A549 treated with CpdA at 1 μM for 4 hours (cell line): ENCODE measurements at places on chromosomes 5 and 9. TPM values are rescaled to one million over a fixed set of nuclear protein-coding genes. Genes with fewer than 3 reads are reported as not detected.

BTNL3 gene
- total RNA-seq, result not detected in 5 replicates

ANKRD20A1 gene
- total RNA-seq, result 0.28 to 1.9 TPM (median 0.84 TPM) in 5 replicates

SPINK7 gene
- not detected in 5 replicates for total RNA-seq

UBE2QL1 gene
- 0.11 to 0.16 TPM (median 0.13 TPM) in 5 replicates for total RNA-seq

MARCHF11 gene
- total RNA-seq, result not detected in 5 replicates

PLAA gene
- total RNA-seq, result 31.3 to 44.3 TPM (median 32.1 TPM) in 5 replicates

AHRR gene
- 2.9 to 3.5 TPM (median 3.3 TPM) in 5 replicates for total RNA-seq

SMIM33 gene
- total RNA-seq, result not detected in 5 replicates

ADAMTS6 gene
- 0.03 to 0.12 TPM (median 0.08 TPM) in 4 of 5 replicates, not detected in the other for total RNA-seq

WASHC1 gene
- total RNA-seq, result 8.2 to 13.3 TPM (median 11.2 TPM) in 5 replicates

LRRC19 gene
- not detected in 5 replicates for total RNA-seq

FAM169A gene
- total RNA-seq, result 4.4 to 7.4 TPM (median 6.2 TPM) in 5 replicates

SNAPC4 gene
- 11.8 to 14.6 TPM (median 13.2 TPM) in 5 replicates for total RNA-seq

CTNND2 gene
- not detected in 5 replicates for total RNA-seq

DRD1 gene
- total RNA-seq, result 0.83 to 1.4 TPM (median 1.0 TPM) in 5 replicates

FBP2 gene
- total RNA-seq, result not detected in 5 replicates

FREM1 gene
- not detected in 5 replicates for total RNA-seq

SLCO4C1 gene
- not detected in 5 replicates for total RNA-seq

GABRA6 gene
- total RNA-seq, result not detected in 5 replicates

TMEM215 gene
- total RNA-seq, result not detected in 5 replicates

CDK9 gene
- 42.8 to 48.4 TPM (median 47.4 TPM) in 5 replicates for total RNA-seq

NXNL2 gene
- 0.54 to 1.2 TPM (median 0.95 TPM) in 5 replicates for total RNA-seq

DBH gene
- total RNA-seq, result not detected in 5 replicates

SLC25A2 gene
- not detected in 5 replicates for total RNA-seq

LRSAM1 gene
- total RNA-seq, result 9.0 to 11.5 TPM (median 9.4 TPM) in 5 replicates

OTP gene
- 0.06 to 0.14 TPM (median 0.10 TPM) in 4 of 5 replicates, not detected in the other for total RNA-seq

FOXD4L3 gene
- 0.06 to 0.24 TPM (median 0.14 TPM) in 3 of 5 replicates, not detected in the others for total RNA-seq

C9orf153 gene
- 0.27 to 0.37 TPM (median 0.27 TPM) in 3 of 5 replicates, not detected in the others for total RNA-seq

OR1Q1 gene
- total RNA-seq, result 0.06 TPM in 1 of 5 replicates, not detected in the others

ZNF608 gene
- 0.33 to 0.44 TPM (median 0.37 TPM) in 5 replicates for total RNA-seq

PCDHA9 gene
- not detected in 5 replicates for total RNA-seq

OR1N2 gene
- not detected in 5 replicates for total RNA-seq

CD274 gene
- total RNA-seq, result 2.1 to 2.5 TPM (median 2.2 TPM) in 5 replicates

ESM1 gene
- not detected in 5 replicates for total RNA-seq

S100Z gene
- total RNA-seq, result not detected in 5 replicates

CCNJL gene
- 10.9 to 14.1 TPM (median 12.9 TPM) in 5 replicates for total RNA-seq

ISL1 gene
- total RNA-seq, result 0.09 TPM in 1 of 5 replicates, not detected in the others

ENTPD2 gene
- 0.72 to 1.2 TPM (median 0.76 TPM) in 5 replicates for total RNA-seq

CDC20B gene
- total RNA-seq, result 0.07 to 0.16 TPM (median 0.12 TPM) in 5 replicates

SLC24A2 gene
- not detected in 5 replicates for total RNA-seq

PCA3 gene
- total RNA-seq, result not detected in 5 replicates

CARD9 gene
- 0.69 to 2.4 TPM (median 1.2 TPM) in 5 replicates for total RNA-seq

PCDHA1 gene
- 0.12 to 0.23 TPM (median 0.21 TPM) in 5 replicates for total RNA-seq

CXCL14 gene
- 0.07 to 0.20 TPM (median 0.17 TPM) in 4 of 5 replicates, not detected in the other for total RNA-seq

ADAMTS19 gene
- total RNA-seq, result not detected in 5 replicates

PDE8B gene
- 0.82 to 1.7 TPM (median 1.6 TPM) in 5 replicates for total RNA-seq

WNT8A gene
- total RNA-seq, result not detected in 5 replicates

CDC25C gene
- 10.5 to 13.4 TPM (median 12.5 TPM) in 5 replicates for total RNA-seq

CACNA1B gene
- total RNA-seq, result 0.02 to 0.06 TPM (median 0.03 TPM) in 5 replicates

OBP2A gene
- not detected in 5 replicates for total RNA-seq

TERT gene
- total RNA-seq, result 2.2 to 3.5 TPM (median 2.9 TPM) in 5 replicates

SLC46A2 gene
- not detected in 5 replicates for total RNA-seq

TMEM174 gene
- total RNA-seq, result not detected in 5 replicates

PCDHGC5 gene
- total RNA-seq, result 0.05 TPM in 1 of 5 replicates, not detected in the others

SH3TC2 gene
- 0.23 to 0.87 TPM (median 0.43 TPM) in 5 replicates for total RNA-seq

CER1 gene
- total RNA-seq, result not detected in 5 replicates
